ENCODE measurements at places on chromosomes 3 and 15.

GRCh38 chr3:160376681-160377080 is 22.3 kb downstream of the IFT80 start:
- no peak for DNase-seq

- no peak for DNase-seq
These were observed 5.6 kb upstream of the MFGE8 start for GRCh38 chr15:88918738-88919137.

GRCh38 chr3:50365080-50365841 is 5.9 kb upstream of the TMEM115 start:
- DNase-seq: peak; percentile 53

- no peak for DNase-seq
These were observed 397.9 kb downstream of the NTRK3 start for GRCh38 chr15:87858651-87859050.

DNA sequence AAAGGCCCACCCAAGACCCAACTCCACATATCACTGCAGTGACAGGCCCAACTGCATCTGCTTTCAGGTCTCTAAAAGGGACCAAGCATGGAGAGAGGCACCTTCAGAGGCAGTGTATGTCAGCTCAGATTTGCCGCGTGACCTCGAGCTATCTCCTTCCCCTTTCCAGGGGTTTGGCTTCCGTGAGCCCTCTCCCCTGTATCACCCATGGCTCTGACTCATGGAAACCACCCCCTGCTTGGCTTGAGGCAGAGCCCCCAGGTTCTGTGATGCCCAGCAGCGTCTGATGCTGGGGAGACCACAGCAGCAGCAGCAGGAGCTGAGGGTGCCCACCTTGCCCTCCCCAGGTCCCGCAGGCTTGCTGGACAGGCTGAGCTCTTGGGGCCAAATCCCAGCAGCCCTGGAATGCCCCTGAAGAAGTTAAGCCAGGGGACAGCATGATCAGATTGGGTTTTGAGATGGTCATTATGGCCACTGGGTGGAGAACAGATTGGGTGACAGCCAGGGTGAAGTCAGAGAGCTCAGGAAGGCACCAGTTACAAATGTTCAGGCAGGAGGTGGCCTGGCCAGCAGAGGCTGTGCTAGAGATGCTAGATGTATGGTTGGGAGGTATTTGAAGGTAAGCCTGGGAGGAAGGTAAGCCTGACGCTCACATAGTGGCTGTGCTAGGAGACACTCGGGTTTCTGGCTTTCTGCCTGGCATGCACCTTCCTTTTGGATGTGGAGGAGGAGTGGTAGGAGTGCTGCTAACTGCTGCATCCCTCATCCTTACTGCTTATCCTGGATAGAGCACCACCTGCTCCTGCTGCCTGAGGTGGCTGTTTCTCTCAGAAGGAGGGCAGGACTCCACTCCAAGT is 42.9 kb downstream of the FGD5 start:
- no peak for DNase-seq

- DNase-seq: peak; percentile 41
These were observed at the start of gene CADPS for GRCh38 chr3:62874711-62875557. CADPS (minus strand) TSS chr3:62875416; CDS start chr3:62875029, 387 bp downstream.

GRCh38 chr3:48594417-48595049 is 596 bp downstream of the COL7A1 start:
- DNase-seq: no peak

GRCh38 chr3:29440413-29441305 is 159.8 kb downstream of the RBMS3 start:
- no peak for DNase-seq

DNA sequence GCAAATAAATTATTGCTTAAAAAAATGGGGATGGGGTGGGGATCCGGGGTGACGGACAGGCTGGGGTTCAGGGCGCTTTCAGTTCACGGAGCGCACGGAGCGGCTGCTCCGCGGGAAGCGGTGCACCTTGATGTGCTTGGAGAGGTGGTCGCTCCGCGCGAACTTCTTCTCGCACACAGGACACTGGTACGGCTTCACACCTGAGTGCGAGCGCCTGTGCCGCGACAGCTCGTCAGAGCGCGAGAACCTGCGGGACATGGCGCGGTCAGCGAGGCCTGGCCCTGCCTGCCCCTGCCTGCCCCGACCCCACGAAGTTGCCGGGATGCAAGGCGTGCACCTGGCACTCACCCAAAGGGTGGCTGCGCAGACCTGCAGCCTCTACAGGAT is 13.6 kb downstream of the KLF15 start:
- no peak for DNase-seq

GRCh38 chr15:48090666-48091065 is 30.1 kb upstream of the SLC24A5 start:
- DNase-seq: no peak
